ENCODE measurements at places on chromosomes 13 and 19. TPM values are rescaled to one million over a fixed set of nuclear protein-coding genes. Genes with fewer than 3 reads are reported as not detected.

COL5A3 gene
- total RNA-seq = 5.6 TPM

NEK3 gene
- total RNA-seq = 4.3 TPM

- no peak for ATAC-seq
These were observed 195.2 kb downstream of the KLF12 start for GRCh38 chr13:73939071-73939380.

PRRG2 gene
- 13.2 TPM for total RNA-seq

CHST8 gene
- total RNA-seq = 0.16 TPM

GRCh38 chr13:93982179-93982918, 497.1 kb downstream of the DCT start:
- no peak for ATAC-seq

RGCC gene
- 5.5 TPM for total RNA-seq

DNA sequence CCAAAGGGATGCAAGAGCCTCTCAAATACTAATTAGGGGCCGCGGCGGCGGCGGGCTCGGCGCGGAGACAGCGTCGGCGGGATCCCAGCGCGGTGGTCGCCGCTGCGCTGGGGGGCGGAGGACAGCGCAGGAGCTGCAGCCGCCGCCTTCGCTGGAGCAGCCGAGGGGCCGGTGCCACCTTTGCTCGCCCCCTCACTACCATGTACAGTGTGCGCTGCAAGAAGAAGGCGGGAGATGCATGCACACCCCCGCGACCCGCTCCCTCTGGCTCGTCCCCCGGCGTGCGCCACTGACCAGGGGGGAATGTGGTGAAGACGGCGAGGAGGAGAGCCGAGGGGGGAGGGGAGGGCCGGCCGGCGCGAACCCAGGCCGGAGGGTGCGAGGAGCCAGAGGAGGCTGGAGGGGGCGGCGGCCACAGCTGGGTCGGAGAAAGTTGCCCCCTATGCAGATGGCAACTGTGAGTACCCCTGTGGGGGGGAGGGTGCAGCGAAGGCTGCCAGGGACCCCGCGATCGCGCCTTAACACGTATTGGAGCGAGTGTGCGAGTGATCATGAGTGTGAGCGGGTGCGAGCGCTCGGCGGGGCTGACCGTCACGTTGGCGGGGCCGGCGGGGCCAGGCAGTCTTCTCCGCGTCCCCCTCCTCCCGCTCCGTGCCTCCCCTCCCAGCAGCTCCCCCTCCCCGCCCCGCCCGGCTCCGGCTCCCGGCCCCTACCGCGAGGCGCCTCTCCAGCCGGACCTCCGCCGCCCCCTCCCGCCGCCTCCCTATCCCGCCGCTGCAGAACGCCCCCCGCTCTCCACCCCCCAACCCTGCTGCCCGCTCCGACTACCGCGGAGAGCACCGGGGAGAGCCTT, 808 bp downstream of the SLITRK5 start:
- ATAC-seq = no peak

GRCh38 chr19:31125071-31125470, 224.2 kb downstream of the TSHZ3 start:
- no peak for ATAC-seq

GRCh38 chr13:29570051-29570654, 25.3 kb downstream of the SLC7A1 start:
- ATAC-seq = no peak

OLFM4 gene
- total RNA-seq = 3.0 TPM

DNA sequence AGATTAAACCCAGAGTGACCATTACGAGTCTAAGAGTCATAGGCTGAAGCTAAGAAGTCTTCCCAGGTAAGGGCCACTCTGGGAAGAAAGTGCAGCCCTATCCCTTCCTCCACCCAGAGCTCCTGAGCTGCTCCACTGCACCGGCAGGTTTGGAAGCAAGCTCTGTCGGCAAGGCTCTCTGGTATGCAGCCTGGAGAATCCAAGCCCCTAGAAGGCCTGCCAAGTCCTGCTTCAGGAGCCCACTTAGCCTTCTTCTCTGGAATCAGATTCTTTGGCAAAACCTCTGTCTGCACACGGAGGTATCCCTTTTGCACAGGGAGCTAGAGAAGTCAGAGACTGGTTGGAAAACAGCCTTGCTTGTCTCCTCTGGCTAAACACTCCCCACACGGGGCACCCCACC, 58.5 kb downstream of the CEBPG start:
- no peak for ATAC-seq

GRCh38 chr19:12733369-12734214, 892 bp downstream of the TRIR start:
- ATAC-seq = no peak

- ATAC-seq = no peak
These were observed 515.3 kb downstream of the PCDH9 start for GRCh38 chr13:66714795-66715194.

- peak; percentile 98 for ATAC-seq
These were observed 114.0 kb downstream of the UQCRFS1 start for GRCh38 chr19:29098863-29099481.

GRCh38 chr19:10761443-10762250, 43.8 kb downstream of the DNM2 start:
- ATAC-seq = no peak

URAD gene
- not detected for total RNA-seq

DNA sequence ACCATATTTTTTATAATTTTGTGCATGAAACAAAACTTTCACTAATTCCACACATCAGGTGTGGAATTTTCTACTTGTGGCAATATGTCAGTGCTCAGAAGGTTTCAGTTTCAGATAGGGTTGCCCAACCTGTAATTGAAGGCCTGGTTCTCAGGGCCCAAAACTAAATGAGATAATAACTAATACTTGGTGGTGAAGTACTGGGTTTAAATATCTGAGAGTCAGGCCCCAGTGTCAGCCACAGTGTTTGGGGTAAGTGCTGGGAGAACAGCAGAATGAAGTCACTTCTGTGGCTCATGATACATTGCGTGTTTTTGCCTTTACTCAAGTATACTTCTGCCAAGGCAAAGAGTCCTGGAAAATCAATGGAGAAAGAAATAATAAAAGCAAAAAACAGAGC, 5.6 kb downstream of the SAFB start:
- no peak for ATAC-seq

- ATAC-seq = no peak
These were observed 239.9 kb upstream of the TSHZ3 start for GRCh38 chr19:31589109-31589508.

DNA sequence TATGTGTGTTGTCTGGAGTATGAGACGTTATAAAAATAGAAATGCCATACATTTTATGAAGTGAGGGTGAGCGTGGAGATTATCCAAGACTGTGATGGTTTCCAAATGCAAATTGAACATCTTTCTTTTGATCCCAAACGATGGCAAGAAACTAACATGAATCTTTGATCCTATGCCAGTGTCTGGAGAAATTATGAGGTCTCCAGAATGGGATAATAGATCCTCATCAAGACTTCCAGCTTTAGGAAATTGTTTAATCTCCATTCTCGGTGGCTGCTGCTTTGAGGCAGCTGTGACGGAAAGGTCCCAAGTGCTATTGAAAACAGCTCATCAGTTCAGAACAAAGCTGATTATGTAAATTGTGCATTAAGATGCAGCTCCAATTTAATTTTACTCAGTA, 30.8 kb downstream of the CBY2 start:
- ATAC-seq = no peak

ENOX1 gene
- 0.12 TPM for total RNA-seq

DNA sequence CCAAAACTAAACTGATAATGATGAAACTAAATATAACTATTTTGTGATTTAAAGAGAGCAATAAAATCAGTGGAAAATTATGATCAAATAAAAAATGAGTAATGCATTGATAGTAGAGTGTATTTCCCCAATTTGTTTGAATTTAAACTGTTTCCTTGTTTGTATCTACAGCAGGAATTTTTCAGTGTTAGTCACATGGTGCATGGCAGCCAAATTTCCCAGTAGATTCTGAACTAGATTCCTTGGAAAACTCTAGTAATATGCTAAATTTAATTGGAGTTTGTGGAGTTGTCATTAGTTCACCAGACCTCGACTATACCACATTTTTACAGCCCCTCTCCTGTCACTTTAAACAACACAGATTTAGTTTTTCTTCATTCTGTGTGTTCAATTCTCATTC, 156.2 kb downstream of the PCCA start:
- no peak for ATAC-seq

- ATAC-seq = no peak
These were observed 38.7 kb downstream of the ATP11A start for GRCh38 chr13:112728375-112729126.

DNA sequence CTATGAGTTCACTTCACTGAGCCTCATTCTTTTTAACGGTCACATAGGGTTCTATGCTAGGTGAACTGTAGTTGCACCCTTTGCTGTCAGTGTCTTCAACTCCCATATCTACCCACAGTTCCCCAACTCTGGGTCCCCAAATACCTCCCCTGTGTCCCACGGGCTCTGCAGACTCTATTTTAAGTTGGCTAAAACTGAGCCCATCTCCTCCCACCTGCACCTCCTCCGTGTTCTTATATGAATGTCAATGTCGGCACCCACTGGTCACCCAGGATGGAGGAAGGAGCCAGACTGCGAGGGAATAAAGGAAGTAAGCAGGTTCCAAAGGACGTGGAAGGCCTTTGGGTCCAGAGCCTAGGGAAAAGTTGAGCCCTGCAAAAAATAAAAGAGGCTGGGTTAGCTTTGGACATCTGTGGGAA, 802 bp upstream of the PIN1 start:
- ATAC-seq = no peak

DNA sequence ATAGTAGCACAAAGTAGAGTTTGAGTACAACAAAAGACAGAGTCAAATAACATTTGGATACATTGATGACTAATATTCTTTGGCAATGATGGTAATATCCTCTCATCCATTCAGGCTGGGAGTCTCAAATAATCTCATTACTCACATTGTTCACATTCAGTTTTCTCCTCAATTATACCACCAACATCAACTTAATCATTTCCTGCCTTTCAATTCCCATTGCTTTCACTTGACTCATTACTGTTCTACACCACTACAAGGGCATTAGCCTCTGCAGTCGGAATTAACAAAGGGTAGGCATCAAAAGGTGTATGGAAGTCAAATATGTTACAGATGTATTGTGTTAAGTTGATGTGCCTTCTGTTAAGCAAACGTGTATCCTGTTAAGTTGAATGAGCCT, 518.4 kb upstream of the SLITRK1 start:
- ATAC-seq = peak; percentile 89

DNA sequence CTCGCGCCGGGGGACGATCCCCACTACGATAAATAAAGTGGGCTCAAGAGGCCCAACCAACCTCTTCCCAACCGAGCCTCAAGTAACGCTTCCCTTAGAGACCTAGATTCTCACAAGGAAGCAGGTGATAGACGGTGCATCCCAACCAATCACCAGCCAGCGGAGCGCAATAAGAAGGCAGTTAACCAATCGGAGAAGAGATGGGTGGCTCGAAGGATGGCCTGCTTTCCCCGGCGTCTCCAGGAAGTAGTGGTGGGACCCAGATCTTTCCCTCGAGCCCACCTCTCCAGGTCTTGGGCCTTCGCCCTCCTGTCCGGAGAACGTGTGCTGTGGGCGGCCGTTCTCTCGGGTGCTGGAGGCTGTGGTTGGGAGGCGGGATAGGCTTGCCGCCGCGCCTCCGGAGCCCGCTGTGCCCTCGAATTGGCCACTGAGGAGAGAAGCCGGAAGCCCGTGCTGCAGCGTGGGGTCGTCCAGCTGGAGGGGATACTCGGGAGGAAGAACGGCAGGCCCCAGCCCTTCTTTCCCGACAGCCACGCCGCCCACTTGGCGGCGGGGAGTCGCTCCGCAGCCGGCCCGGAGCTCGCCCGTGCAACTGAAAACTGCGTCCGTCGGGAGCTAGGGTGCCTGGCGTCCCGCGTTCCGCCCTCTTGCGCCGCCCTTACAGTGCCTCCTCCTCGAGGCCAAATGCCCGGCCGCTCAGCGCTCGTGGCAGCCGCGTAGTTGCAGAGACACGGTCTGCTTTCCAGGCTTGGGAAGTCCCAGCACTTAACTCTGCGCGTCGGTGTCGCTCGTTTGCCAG, at the start of gene RNF6:
RNF6 (minus strand) TSS at position 594 of the 799 bp plus-strand sequence. CDS start 2,665 bp downstream, outside the sequence.
- peak; percentile 99 for ATAC-seq

- no peak for ATAC-seq
These were observed 314.5 kb downstream of the KLF12 start for GRCh38 chr13:73819711-73820110.

- ATAC-seq = peak; percentile 57
These were observed 152.1 kb downstream of the POSTN start for GRCh38 chr13:37446503-37446902.

DNA sequence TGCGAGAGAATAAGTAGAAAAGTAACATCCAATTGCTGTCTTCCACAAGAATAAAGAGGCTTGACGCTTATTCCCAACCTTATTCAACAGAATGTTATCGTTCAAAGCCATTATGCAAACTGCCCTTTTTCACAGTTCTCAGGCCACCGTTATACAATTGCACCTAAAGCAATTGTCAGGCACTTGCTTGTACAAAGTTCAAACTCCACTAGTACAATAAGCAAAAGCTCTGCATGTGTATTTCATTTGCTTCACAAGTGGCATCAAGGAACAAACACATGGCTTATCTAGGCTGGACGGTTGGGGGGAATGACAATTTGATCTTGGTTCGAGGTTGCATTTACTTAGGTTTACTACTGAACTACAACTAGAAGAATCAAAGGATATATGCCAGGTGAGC, 815.6 kb downstream of the EFNB2 start:
- no peak for ATAC-seq

CILP2 gene
- not detected for total RNA-seq

DNA sequence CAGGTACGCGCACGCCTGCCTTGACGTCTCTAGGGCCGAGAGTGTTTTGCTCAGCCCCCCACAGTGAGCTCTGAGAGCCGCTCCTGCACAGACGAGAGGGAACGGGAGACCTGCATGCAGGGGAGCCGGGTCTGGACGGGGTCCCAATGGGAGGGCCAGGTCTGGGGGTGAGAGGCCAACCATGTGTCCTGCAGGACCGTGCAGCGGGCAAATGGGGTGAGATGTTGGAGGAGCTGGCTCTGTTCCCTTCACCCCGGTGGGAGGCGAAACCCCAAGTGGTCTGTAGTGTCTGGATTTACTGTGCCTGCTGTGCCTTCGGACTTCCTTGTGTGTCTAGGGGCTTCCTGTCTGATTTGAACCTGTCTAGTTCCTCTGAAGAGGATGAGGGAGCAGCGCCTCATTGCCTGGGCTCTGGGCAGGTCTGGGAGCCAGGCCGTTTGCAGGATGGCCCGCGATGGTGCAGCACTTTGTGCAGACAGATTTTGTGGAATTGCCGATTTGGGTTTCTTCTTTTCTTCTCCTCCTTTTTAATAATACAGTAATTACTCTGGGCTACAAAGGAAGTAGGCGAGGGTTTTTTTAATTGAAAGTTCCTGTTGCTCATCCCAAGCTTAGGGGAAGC, 2.1 kb downstream of the CSNK1G2 start:
- peak; percentile 0 for ATAC-seq

GRCh38 chr13:98599502-98600328, 22.8 kb upstream of the STK24 start:
- no peak for ATAC-seq

- ATAC-seq = no peak
These were observed 17.7 kb upstream of the OVOL3 start for GRCh38 chr19:36093146-36093662.

LAMP1 gene
- total RNA-seq = 144 TPM

- no peak for ATAC-seq
These were observed 6.0 kb downstream of the KCNC3 start for GRCh38 chr19:50322931-50323781.

DNA sequence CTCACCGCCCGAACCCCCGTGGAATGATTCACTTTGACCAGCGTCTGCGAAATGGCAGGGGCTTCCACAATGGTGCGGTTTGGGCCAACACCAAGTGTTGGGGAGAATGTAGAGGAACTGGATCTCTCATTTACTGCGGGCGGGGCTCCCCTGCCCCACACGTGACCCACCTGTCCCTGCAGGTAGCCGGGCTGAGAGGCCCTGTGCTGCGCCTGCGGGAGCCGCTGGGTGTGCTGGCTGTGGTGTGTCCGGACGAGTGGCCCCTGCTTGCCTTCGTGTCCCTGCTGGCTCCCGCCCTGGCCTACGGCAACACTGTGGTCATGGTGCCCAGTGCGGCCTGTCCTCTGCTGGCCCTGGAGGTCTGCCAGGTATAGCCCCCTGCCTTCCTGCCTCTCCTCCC, 5.8 kb upstream of the FLT3LG start:
- peak; percentile 88 for ATAC-seq
